NCI-H2081 (cell line): ENCODE measurements at places on chromosomes 5 and 9.
A peak's percentile ranks its signal among the peaks of the same experiment; 100 is the strongest.

- no peak for DNase-seq
Observed at GRCh38 chr5:174636094-174636493, 88.3 kb upstream of the MSX2 start.

DNA sequence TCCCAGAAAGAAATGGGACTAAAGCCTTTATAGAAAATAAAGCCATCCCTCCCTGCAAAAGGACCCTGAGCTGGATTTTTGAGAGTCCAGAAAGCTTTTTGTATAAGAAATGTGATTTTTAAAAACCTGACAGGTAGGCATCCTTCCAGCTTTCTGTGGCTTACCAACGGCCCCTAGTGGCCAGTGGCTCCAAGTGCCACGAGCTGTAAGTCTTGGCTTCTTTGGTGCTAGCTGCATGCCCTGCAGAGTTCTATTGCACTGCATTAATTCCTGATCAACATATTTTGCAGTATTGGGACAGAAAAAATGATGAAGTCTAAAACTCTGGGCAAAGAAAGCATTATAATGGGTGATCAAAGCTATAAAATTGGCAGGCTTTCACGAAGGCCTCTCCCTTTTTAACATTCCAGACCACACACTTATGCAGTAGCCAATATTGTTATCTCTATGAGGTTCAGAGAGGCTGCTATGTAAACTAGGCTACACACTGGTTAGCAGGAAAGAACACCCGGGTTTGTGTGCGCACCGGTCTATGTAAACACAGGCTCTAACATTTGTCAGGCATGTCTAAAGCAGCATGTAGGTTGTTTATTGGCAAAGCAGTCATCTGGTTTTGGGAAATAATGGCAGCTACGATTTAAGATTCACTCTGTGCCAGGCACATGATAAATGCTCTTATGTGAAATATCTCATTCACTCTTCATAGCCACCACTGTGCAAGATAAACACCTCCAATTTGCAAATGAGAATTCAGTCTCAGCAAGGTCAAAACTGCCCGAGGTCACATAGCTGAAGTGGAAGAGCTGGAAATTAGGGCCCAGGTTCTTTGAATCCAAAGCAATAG lies 55.2 kb downstream of the NMUR2 start:
- peak; percentile 61 for DNase-seq

DNA sequence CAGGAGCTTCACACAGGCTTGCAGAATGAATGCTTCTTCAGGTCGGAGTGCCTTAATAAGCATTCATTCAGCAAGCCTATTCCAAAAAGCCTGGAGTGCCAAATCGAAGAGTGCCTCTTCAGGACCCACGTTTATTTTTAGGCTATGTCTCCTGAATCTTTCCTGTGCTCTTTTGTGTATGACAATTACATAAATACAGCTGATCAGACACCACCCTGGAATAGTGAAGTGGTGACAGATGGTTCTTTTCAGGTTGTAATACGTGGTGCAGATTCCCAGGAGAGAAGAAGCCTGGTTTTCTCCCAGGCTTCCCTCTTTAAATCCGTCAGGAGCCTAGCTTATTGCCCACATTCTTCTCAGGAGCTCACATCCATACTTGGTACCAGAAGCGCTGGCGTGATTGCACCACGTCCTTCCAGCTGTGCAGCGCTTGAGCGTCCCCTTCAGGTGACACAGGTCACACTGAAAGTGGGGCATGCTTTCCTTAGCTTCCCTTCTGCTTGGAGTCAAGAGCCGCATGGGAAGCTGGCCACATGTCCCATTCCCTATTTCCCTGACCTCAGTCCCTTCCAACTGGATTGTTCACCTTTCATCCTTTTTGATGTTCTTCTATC lies 123.1 kb downstream of the ADCY2 start:
- DNase-seq: no peak

DNA sequence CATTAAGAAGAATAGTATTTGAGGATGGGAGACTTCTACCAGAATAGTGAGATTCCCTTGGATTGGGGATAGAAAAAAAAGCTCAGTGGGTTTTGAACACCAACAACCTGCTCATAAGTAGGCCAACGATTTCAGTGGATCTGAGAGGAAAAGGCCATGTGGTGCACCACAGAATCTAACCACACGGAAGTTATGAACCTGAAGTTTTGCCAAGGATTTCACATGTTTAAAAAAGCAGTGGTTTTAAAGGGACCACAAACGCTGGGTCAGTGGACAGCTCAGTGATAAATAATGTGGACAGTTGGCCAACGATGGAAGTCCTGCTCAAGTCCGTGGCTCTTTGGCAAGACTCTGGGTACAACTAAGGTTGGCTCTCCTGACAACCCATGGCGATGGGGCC lies 107.2 kb upstream of the TXNDC8 start:
- no peak for DNase-seq

GRCh38 chr5:9654886-9655285 lies 24.7 kb upstream of the TAS2R1 start:
- no peak for DNase-seq

- DNase-seq: no peak
Observed at GRCh38 chr9:96071076-96071814, 195.8 kb downstream of the ERCC6L2 start.

- no peak for DNase-seq
Observed at GRCh38 chr9:126490214-126490631, 123.5 kb upstream of the LMX1B start.
